ENCODE measurements at places on chromosomes 12 and 14.

DNA sequence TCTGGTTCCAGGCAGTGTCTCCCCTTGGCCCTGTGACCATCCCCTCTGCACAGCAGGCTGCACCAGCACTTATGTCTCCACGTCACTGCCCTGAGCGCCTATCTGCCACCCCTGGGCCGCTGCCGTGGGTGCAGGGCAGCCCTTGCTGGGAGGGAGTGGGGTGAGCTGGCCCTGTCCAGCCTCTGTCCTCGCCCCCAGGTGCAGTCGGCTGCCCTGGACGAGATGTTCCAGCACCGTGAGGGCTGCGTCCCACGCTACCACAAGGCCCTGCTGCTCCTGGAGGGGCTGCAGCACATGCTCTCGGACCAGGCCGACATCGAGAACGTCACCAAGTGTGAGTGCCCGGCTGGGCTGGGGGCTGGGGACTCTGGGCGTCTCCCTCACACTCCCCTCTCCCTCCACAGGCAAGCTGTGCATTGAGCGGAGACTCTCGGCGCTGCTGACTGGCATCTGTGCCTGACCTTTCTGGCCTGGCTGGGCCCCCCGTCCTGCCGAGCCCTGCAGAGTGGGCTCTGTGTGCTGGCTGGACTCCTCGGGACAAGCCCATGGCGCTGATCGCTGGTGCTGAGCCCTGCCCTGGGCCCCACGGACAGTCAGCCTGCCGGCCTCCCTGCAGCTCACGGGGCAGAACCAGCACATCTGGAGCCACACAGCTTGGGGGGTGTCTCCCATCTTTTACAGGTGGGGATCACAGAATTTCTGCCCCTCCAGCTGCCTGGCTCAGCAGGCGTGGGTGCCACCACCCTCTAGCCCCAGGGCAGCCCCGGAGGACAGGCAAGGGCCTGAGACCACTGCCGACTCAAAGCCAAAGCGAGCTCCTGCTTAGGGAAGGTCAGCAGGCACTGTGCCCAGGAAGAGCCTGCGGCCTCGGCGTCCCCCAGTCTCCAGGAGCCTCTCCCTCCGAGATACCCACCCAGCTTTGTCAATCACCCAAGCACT lies 7.9 kb upstream of the PUS1 start:
- no peak for DNase-seq

DNA sequence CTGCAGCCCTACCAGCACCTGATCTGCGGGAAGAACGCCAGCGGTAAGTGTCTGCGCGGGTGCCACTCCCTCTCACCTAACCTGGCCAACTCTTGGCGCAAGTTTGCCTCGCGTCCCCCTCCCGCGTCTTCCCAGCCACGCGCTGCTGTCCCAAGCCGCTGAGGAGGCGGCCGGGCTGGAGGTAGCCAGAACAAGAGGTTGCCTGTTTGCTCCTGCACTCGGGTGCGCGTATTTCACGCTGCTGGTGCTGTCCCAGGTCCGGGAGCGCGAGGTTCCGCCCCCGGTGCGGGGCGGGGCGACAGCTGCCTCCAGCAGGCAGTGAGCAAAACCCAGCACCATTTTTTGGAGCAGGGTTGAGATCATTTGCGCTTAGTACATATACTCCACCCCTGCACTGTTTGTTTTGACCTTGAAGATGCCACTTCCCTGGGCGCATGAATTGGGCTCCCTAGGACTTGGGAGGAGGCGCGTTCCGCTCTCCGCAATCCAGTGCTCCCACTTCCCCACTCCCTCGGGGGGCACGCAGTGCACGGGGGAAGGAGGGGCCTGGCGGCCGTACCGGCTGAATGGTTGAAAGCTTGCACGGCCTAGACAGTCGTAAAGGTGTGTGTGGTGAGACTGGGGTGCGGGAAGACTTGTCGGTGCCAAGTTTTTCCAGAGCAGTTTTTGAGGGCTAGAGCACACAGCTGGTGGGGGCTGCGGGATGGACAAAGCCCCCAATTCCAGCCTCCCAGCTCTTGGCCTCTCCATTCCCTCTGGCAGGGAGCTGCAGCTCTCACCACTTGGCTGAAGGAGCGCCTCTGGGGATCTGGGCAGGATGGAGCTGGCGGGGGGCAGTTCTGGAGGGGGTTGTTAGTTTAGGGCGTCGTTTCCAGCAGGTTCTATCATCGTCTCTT lies 226.9 kb upstream of the CRY1 start:
- DNase-seq = no peak

DNA sequence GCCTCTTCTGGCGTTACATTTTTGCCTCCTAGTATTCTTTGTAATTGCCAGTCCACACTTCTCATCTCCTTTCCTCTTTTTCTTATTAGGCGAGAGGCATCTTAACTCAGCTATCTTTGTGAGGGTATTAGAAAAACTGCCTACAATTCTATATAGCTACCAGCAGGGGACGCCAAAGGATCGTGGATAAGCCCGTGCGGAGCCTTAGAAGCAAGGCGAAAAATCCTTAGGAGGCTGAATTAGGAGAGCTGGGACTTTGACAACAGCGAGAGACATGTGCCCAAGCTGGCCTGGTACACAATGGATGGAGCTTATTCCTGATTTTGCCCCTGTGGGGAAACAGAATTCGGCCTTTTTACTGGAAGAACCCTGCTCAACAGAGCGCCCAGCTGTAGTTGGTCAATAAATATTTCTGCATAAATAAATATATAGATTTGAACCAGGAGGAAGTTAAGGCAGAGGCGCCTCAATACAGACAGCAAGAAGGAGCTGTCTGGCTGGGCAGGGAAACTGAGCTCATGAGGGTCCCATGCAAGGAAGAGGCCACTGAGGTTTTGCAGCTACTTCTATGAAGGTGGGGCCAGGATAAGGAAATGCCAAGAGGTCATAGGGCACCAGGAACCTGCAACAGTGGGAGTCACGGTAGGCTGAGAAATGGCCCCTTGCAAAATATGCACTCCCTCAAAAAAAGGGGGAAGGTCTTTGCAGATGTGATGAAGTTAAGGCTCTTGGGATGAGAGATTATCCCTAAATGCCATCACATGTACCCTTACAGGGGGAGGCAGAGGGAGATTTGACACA lies 14.6 kb upstream of the RBM19 start:
- peak; percentile 35 for DNase-seq

DNA sequence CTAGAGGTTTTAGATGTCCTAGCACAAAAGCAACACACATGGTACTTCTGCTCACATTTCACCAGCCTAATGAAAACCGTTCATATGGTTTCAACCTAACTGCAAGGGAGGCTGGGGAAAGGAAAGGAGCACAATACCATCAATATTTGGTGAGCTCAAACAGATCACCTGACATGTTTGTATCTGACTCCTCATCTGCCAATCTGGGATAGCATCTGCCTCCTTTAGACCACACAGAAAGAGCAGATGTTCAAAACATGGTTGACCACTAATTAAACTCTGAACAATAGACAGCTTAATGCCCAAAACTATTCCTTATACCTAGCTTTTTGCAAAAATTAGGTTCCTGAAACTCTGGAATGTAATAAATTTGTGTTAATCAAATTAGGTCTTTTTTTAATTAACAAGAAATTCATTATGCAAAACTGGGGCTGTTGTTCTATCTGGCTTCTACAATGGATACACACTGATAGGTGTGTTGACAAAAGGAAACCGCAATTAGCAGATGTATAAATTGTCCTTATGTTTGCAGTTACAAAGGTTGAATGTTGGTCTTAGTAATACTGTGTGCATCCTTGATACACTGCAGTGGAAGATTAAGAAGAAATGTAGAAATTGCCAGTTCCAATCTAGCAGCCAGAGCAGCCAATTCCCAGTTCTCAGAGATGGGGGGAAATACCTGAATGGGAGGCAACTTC lies 89.3 kb downstream of the DUSP6 start:
- no peak for DNase-seq

DNA sequence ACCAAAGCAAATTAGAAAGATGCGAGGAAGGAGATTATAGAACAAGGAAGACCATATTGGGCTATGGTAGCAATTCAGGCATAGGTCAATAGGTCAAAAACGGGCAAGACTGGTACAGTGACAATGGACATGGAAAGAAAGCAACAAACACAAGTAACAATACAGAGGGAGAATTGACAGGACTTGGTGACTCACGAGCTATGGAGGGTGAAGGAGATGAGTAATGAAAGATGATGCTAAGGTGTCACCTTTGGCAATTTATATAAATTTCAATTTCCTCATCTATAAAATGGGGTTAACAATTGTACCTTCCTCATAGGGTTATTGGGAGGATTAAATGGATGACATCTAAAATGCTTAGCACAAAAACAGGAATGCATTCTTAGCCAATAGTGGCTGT lies 15.1 kb upstream of the DUSP16 start:
- DNase-seq = no peak

- DNase-seq = no peak
Observed at GRCh38 chr14:75375983-75376382, 51.8 kb upstream of the JDP2 start.

Data from HL-60 (cell line).